ENCODE measurements at places on chromosomes 7 and 10.

DNA sequence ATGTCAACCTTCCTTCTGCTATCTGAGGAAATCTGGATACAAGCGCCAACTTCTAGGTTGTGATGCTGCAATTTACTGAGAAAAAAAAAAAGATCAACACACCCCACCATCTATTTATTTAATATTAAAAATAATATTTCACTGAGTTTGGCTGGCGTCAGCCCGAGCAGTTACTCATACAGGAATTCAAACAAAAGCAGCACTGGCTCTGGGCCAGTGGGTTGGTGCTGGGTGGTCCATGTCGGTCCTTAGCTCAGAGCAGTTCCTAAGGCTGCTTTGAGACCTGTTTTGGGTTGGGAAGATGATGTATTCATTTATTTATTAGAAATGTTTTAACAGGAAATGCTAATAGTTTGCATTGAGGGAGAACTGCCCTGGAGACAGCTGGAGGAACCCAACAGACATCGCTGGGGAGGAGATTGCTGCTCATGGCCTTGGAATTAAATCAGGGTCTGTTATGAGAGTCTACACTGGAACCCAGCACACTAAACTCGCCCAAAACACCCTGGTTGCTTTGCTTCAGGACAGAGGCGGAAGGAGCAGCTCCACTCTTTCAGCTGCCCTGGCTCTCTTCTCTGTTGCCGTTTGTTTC is 36.3 kb upstream of the GOT1 start:
- peak; percentile 67 for DNase-seq

- no peak for DNase-seq
These were observed 84.4 kb downstream of the VTI1A start for GRCh38 chr10:112531421-112531820.

GRCh38 chr7:127390186-127390816 is 2.2 kb downstream of the ZNF800 start:
- no peak for DNase-seq

GRCh38 chr10:34305189-34305588 is 509.9 kb downstream of the PARD3 start:
- no peak for DNase-seq

DNA sequence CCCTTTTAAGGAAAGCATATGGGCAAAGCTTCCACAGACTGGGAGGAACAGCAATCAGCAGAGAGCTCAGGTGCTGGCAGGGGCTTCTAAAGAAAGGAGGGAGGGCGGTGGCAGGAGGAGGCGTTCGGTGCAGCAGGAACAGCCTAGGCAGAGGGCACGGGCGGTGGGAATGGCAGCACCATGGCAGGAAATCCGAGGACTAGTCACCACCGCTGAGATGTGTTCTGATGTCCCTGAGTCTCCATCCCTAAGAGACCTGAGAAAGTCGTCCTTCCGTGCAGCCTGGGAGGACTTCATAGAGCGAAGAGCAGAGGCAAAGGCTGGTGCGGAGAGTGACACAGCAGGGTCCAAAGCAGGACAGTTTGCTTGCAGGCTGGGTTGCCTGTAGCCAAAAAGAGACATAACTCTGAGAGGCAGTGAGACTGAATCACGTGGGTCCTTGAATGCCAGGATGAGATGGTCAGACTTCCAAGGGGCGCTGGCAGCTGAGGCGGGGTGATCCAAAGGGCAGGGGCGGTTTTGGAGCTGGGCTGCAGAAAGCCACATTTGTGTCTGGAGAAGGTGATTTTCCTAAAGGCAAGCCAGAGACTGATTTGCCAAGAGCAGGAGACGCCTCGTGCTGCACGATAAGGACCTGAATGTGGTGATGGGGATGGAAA is 35.8 kb upstream of the GRID1 start:
- DNase-seq, result no peak

GRCh38 chr10:110483633-110484032 is 14.1 kb upstream of the DUSP5 start:
- no peak for DNase-seq

GRCh38 chr7:125057963-125058362 is 128.3 kb upstream of the POT1 start:
- no peak for DNase-seq

GRCh38 chr7:102918845-102919244 is 6.0 kb downstream of the LRRC17 start:
- DNase-seq, result no peak

DNA sequence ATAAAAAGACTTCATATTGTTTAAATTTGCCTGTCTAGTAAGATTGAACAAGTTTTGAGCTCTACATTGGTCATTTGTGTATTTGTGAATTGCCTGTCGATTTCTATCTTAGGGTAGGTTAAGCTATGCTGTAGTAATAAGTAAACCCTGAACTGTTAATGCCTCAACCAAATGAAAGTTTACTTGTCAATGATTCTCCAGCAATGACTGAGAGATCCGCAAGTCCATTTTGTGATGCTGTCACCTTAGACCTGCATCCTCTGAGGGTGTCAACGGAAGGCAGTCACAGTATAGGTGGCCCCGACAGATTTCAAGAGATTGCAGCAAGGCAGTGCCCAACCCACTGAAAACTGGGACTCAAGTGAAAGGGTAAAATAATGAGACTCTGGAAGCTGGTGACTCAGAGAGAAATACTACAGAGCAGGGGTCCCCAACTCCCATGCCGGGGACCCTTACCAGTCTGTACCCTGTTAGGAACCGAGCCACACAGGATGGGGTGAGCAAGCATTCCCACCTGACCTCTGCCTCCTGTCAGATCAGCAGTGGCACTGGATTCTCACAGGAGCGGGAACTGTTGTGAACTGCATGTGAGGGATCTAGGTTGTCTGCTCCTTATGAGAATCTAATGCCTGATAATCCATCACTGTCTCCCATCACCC is 10.8 kb upstream of the PHYH start:
- DNase-seq, result no peak

DNA sequence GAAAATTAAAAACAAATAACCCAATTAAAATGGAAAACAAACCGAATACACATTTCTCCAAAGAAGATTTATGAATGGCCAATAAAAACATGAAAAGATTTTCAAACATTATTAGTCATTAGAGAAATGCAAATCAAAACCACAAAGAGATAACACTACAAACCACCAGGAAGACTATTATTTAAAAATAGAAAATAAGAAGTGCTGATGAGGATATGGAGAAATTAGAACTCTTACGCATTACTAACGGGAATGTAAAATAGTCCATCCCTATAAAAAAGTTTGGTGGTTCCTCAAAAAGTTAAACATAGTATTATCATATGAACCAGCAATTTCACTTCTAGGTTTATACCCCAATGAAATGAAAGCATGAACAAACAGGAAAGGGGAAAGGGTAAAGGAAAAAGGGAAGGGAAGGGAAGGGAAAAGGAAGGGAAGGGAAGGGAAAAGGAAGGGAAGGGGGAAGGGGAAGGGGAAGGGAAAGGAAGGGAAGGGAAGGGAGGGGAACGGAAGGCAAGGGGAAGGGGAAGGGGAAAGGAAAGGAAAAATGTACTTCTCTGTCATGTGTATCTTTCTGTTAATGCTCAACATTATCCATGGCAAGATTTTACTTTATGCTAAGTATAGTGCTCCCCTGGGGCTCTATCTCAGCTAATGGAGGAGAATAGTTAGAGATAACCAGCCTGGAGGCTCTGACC is 125.3 kb upstream of the RSU1 start:
- DNase-seq, result no peak

- no peak for DNase-seq
These were observed 95.6 kb downstream of the OSBPL3 start for GRCh38 chr7:24884401-24884800.

DNA sequence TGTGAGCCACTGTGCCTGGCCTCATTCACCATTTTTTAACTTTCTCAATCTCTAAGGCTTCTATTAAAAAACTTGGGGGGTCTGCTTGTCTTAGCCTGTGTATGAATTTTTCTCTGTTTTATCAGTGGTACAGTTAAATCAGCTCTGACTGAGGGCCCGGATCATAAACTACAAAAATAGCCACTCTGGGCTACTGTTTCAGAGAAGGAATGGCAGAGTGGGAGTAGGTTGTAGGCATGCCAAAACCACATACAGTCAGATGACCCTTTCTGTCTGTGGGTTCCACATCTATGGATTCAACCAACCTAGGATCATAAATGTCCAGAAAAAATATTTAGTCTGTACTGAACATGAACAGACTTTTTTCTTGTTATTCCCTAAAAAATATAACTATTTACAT is 21.3 kb downstream of the TBC1D12 start:
- DNase-seq, result no peak

DNA sequence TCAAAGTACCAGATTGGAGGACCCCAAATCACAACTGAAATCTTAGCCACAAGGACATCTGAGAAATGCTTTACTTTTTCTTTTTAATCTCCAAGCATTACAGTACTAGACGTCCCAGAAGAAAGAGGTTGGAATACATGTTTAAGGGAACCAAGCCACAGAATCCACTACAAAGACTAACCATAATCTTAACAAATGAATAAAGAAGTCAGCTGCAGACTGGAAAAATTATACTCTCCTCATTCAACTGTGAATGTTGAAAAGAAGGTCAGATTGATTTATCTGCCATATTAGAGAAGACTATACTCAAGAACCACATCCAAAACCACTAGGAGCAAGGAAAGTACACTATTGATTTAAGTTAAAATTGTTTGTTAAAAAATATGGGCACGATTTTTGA is 102.1 kb upstream of the ABCB5 start:
- no peak for DNase-seq

DNA sequence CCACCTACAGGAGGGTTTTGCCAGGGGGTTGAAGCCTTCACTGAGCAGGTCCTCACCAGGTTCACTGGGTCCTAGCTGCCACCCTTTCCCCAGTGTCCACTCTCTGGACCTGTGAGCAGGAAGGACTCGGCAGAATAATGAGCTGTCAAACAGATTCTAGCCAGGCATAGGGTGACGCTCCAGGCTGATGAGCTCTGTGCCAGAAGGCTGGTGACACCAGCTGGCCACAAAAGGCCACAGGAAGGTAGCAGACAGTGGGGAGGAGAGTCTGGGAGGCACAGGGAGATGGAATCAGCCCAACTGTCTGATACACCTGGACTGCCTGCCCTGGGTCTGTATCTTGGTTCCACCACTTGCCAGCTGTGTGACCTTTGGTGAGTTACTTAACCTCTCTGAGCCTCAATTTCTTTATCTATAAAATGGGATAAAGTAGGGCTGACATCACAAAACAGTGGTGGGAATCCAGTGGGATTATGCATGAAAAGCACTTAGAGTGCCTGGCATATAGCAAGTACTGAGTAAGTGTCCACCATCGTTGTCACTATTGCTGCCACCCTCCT is 26.7 kb upstream of the NDST2 start:
- no peak for DNase-seq

- no peak for DNase-seq
These were observed 19.9 kb downstream of the ANKRD22 start for GRCh38 chr10:88831709-88832108.

GRCh38 chr10:83625831-83626360 is 513.4 kb upstream of the GHITM start:
- DNase-seq, result no peak

GRCh38 chr10:79046741-79047583 is 21.8 kb upstream of the ZMIZ1 start:
- DNase-seq, result peak; percentile 62

DNA sequence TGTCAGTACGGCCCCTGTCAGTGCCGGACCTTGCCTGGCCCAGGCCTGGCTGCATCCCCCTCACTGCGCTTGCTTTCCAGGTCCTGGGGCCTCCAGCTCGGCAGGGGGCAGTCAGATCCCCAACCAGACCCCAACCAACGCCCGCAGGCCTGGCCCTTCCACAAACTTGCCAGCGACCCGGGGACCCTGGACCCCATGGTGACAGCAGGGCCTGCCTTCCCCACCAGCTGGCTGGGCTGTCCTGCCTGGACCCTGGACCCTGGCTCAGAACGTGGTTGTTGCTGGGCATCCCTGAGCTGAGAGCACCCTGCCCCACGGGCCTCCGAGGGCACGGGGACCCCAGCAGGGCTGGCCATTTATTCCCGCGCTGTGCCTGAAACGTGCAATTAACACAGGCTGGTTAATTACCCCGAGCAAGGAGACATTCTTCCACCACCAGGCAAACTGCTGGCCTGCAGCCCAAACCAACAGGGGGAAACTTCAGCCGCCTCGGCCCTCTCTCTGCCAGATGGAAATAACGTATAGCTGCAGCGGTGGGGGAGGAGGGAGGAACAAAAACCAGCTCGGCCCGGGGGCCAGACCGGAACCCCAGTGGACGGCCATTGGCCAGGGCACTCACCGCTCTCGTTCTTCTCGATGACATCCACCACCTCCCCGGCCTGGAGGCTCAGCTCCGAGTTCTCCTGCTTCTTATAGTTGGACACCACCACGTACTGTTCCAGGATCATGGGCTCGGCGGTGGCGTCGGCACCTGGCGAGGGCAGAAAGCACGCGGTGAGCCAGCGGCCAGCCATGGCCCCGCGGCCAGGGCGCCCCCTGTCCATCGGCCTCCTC is 167.1 kb downstream of the NEURL1 start:
- DNase-seq, result peak; percentile 78

- no peak for DNase-seq
These were observed 220.5 kb upstream of the MAGI2 start for GRCh38 chr7:79673969-79674368.

DNA sequence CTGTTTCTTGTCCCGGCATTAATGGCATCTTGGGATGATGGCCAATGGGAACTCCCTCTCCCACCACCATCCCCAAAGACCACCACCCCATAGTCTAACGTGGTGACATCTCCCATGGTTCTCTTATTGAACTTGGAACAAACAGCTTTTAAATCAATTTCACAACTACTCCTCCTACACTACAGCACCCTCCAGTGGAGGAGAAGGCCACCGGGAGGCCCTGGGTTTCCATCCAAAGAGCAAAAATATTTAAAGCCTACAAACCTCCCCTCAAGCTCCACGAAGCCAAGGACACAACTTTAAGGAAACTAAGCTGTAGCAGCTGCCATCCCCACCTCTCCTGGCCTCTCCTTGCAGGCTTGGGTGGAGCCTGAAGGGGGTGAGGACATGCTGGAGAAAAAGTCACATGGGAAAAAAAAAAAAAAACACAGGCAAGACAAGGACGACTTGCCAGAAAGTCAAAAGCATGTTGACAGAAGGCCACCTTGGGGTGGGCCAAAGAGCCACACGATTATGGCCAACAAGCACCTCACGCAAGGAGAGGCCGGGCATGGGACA is 94.0 kb upstream of the LANCL2 start:
- no peak for DNase-seq

DNA sequence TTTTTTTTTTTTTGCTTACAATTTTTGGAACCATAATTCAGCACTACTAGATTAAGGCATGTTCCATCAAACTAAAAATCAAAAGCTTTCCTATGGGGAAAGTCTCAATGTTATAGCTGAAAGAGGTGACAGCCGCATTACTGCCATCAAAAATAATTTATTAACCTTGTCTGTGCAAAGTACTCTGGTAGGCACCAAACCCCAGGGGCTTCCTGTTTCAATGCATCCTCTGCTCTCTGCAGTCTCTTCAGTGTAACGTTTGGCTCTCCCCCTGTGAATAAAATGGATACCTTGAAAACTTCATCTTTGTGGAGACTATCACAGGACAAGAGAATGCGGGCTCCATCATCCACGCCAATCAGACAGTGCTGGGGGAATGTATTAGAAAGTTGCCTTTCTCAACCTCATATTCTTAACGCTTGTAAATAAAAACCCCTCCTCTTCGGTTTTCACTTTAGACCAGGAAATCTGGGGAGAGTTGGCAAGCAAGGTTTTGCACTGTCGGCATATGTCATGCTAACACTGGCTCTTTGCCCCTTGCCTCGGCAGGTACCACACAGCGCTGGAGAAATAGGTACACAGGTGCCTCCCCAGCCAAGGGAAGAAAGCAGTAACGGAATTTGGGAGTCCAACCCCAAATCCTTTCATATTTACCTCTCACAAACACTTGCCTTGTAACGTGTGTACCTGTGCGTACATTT is 1.6 kb upstream of the NRG3 start:
- DNase-seq, result no peak

GRCh38 chr10:56624082-56624481 is 263.0 kb upstream of the ZWINT start:
- DNase-seq, result no peak
